ENCODE measurements at places on chromosomes 1 and 21. TPM values are rescaled to one million over a fixed set of nuclear protein-coding genes. Genes with fewer than 3 reads are reported as not detected.

DNA sequence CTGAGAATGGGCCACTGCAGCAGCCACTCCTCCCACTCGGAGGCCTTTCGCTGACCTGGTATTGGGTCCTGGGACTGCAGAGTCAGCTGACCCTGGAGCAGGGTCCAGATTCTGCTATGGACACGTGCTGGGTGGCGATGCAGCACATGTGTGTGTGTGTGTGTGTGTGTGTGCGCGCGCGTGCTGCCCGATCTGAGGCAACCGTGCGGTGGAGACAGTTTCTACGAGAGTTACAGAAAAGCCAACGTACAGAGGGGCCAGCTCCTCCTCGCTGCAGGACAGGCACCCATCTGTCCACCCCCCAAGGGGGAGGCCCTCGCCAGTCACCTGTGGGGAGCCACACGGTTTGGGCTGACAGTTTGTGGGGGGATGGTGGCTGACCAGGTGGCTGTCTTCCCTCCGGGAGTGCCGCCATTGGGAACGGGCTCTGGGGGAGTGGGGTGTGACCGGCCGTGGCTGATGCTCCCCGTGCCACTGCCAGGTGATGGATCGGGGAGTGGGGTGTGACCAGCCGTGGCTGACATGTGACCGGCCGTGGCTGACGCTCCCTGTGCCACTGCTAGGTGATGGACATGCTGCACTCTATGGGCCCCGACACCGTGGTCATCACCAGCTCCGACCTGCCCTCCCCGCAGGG lies 24.0 kb downstream of the CSTB start:
- no peak overlapping the region for H3K27ac ChIP-seq
- H3K27me3 ChIP-seq, result no peaks in the 10 kb centered on the region
- H3K4me3 ChIP-seq, result no peak overlapping the region
- H3K36me3 ChIP-seq, result peaks cover 11% of the 10 kb centered on the region
- H3K4me1 ChIP-seq, result no peaks in the 10 kb centered on the region
- DNase-seq, result no peak

- DNase-seq, result no peak
- no peak overlapping the region for H3K27ac ChIP-seq
- no peaks in the 10 kb centered on the region for H3K4me1 ChIP-seq
- no peaks in the 10 kb centered on the region for H3K27me3 ChIP-seq
- H3K36me3 ChIP-seq, result no peaks in the 10 kb centered on the region
- no peak overlapping the region for H3K4me3 ChIP-seq
These were observed 218.7 kb downstream of the PATJ start for GRCh38 chr1:61961009-61961408.

Gene PGLYRP3
- not detected for total RNA-seq

DNA sequence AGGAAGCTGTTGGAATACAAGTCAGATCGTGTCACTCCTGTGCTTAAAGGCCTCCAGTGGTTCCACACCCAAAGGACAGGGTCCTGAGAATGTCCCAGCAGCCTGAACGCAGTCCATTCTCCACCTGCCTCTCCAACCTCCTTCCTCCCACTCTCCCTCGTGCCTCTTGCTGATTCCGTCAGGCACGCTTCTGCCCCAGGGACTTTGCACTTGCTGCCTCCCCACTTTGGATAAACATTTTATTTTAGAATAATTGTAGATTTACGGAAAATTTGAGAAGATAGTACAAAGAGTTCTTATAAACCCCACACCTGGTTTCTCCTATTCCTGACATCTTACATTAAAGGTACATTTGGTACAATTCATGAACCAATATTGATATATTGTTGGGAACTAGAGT lies 28.4 kb upstream of the LDLRAP1 start:
- no peak overlapping the region for H3K27ac ChIP-seq
- no peaks in the 10 kb centered on the region for H3K36me3 ChIP-seq
- no peaks in the 10 kb centered on the region for H3K4me1 ChIP-seq
- no peak for DNase-seq

DNA sequence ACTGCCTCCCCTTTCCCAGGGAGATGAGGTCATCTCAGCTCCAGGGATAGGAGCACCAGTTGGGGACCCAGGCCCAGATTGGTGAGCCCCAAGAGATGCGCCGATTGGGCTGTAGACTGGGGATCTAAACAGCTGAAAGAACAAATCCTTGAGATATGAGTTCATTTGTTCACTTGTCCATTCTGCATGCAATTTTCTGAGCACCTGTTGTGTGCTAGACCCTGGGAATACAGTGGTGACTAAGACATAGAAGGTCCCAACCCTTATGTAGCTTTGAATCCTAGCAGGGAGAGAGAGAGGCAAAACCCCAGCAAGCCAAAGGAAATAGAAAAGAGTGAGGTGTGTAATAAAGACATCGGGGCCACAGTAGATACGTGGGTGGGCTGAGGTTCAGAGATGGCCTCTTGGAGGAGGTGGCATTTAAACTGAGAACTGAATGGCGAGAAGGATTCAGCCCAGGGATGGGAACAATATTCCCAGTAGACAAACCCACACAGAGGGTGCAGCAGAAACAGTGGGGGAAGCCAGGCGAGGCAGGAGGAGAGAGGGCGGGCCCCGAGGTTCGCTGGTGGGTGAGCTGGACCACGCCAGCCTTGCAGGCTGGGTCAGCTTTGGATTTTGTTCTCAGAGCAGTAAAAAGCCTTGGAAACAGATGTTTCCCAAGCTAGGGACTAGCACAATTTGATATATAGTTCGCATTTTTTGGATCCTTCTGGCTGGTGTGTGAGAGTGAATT lies 105.6 kb upstream of the ACTL8 start:
- no peaks in the 10 kb centered on the region for H3K27me3 ChIP-seq
- H3K27ac ChIP-seq, result no peak overlapping the region
- H3K4me3 ChIP-seq, result no peak overlapping the region
- H3K36me3 ChIP-seq, result no peaks in the 10 kb centered on the region

GRCh38 chr1:239587066-239587465 lies 200.7 kb downstream of the CHRM3 start:
- H3K36me3 ChIP-seq, result no peaks in the 10 kb centered on the region
- no peaks in the 10 kb centered on the region for H3K27me3 ChIP-seq
- no peak overlapping the region for H3K27ac ChIP-seq

DNA sequence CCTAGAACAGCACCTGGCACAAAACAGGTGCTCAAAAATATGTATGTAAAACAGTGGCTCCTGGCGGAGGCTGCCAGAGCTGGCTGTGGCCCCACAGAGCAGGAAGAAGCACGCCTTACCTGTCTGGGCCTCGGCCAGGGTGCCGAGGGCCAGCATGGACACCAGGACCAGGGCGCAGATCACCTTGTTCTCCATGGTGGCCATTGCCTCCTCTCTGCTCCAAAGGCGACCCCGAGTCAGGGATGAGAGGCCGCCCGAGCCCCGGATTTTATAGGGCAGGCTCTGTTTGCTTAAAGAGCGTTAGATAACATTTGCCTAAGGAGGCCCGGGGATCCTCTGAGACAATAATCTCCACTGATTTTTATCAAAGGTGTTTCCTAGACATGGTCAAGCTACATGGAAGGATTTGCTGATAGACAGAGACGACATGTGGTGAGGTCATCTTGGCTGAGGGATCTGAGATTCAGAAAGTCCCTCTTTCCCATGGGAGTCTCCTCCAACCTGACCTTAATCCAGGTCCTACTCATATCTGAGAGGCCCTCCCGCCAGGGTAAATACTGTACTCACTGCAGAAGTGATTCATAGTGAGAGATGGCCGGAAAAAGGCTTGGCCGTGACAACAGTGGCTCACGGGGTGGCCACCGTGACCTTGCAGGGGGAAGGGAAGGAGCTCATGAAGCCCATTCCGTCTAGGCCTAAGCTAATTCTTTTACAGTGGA lies at the start of gene TFF1:
Gene TFF1, minus strand, starts transcription at position 244 of the 719 bp plus-strand sequence. Its CDS starts 40 bp downstream, at position 204.
- no peaks in the 10 kb centered on the region for H3K36me3 ChIP-seq
- no peaks in the 10 kb centered on the region for H3K4me1 ChIP-seq
- peak; percentile 2 for DNase-seq

Gene TESK2
- total RNA-seq, result 1.7 TPM

GRCh38 chr1:211469938-211470529 lies 21.9 kb downstream of the RD3 start:
- peaks cover 29% of the 10 kb centered on the region for H3K27me3 ChIP-seq
- no peak overlapping the region for H3K27ac ChIP-seq
- H3K36me3 ChIP-seq, result no peaks in the 10 kb centered on the region
- H3K4me3 ChIP-seq, result no peak overlapping the region

- no peak overlapping the region for H3K4me3 ChIP-seq
- H3K27ac ChIP-seq, result no peak overlapping the region
- peak; percentile 14 for DNase-seq
- H3K4me1 ChIP-seq, result no peaks in the 10 kb centered on the region
- no peaks in the 10 kb centered on the region for H3K36me3 ChIP-seq
- no peaks in the 10 kb centered on the region for H3K27me3 ChIP-seq
These were observed 58.4 kb downstream of the SYF2 start for GRCh38 chr1:25173809-25174340.

DNA sequence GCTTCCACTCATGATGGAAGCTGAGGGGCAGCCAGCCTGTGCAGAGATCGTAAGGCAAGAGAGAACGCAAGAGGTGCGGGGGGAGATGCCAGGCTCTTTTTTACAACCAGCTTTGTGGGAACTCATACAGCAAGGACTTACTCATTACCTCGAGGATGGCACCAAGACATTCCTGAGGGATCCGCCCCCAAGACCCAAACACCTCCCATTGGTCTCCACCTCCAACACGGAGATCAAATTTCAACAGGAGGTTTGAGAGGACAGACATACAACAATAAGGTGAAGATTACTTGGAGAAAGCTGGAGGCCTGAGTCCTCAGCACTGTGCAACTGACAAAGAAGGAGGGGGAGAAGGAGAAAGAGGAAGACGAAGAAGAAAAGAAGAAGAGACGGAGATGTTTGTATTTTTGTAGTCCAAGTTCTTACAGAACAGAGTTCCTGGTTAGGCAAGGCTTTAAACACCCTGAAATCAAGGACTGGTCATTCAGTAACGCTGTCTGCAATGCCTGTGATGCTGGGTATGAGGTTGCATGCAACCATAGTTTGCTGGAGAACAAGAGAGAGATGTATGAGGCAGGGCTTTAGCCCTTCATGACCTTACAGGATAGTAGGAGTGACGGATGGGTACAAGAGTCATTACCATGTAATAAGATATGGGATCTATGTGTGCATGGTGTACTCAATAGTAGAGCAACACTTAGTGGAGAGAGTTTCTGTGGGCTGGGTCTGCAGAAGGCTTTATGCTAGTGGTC lies 19.7 kb upstream of the GALNT2 start:
- H3K36me3 ChIP-seq, result no peaks in the 10 kb centered on the region
- peaks cover 8% of the 10 kb centered on the region for H3K27me3 ChIP-seq
- DNase-seq, result peak; percentile 11
- H3K4me1 ChIP-seq, result no peaks in the 10 kb centered on the region
- no peak overlapping the region for H3K4me3 ChIP-seq
- H3K27ac ChIP-seq, result no peak overlapping the region
